ENCODE measurements at places on chromosomes 12 and 14.
A peak's percentile ranks its signal among the peaks of the same experiment; 100 is the strongest.

DNA sequence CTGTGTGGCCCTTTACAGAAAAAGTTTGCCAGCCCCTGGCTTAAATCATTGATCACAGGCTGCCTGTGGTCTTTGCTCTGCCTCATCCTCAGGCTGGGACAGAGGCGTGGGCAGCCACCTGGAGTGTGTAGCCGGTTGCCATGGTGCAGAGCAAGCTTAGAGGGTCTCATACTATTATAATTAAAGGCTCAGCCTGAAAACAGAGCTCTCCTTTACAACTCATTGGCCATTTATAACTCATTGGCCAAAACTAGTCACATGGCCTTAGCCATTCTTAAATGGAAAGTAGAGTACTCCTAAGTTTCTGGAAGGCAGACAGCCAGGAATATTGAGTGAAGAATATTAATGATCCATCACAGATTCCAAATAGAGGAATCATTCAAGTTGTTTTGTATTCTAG lies 3.0 kb downstream of the HSP90B1 start:
- no peak for DNase-seq

GRCh38 chr12:66323017-66323416 lies 20.7 kb downstream of the HELB start:
- DNase-seq, result no peak

- no peak for DNase-seq
These were observed 25.0 kb downstream of the DACT1 start for GRCh38 chr14:58662759-58663158.

DNA sequence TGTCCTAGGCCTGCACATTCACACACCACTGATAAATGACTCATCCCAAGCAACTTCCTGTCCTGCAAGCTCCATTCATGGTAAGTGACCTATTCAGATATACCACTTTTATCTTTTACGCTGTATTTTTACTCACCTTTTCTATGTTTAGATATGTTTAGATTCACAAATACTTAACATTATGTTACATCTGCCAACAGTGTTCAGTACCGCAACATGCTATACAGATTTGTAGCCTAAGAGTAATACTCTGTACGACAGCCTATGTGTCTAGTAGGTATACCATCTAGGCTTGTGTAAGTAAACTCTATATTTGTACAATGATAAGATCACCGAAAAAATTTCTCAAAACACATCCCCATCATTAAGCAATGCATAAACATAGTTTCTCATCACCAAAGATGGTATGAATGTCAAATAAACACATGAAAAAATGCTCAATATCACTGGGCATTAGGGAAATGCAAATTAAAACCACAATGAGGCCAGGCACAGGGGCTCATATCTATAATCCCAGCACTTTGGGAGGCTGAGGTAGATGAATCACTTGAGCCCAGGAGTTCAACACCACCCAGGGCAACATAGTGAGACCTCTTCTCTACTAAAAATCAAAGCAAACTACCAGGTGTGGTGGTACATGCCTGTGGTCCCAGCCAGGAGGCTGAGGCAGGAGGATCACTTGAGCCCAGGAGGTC lies 20.7 kb downstream of the ATXN2 start:
- DNase-seq, result peak; percentile 19

DNA sequence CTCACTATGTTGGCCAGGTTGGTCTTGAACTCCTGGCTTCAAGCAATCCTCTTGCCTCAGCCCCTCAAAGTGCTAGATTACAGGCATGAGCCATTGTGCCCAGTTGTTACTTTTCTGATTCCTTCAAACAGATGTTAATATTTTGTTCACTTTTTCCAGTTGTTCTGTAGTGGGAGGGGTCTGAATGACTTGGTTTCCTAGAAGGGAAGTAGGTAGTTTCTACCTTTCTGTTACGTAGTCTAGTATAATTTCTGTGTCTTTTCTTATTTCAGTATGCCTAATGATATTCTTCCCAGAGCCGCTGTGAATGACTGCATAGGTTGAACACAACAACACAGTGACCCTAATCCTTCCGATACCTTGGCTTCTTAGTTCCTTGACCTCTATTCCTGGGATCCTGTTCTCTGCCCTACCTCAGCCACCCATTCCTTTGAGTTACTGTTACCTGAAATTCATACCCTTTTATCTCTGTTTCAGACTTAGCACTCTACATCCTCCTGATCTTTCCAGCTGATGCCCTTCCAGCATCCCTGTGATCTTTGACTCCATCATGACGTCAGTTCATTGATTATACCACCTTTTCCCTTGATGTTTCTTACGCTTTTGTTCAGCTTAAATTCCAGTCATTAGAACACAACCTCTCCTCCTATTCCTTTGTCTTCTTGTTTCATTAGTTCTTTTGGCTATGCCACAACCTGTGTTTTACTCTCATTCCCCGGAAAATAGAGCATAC lies 33.3 kb downstream of the RCOR1 start:
- DNase-seq, result no peak

DNA sequence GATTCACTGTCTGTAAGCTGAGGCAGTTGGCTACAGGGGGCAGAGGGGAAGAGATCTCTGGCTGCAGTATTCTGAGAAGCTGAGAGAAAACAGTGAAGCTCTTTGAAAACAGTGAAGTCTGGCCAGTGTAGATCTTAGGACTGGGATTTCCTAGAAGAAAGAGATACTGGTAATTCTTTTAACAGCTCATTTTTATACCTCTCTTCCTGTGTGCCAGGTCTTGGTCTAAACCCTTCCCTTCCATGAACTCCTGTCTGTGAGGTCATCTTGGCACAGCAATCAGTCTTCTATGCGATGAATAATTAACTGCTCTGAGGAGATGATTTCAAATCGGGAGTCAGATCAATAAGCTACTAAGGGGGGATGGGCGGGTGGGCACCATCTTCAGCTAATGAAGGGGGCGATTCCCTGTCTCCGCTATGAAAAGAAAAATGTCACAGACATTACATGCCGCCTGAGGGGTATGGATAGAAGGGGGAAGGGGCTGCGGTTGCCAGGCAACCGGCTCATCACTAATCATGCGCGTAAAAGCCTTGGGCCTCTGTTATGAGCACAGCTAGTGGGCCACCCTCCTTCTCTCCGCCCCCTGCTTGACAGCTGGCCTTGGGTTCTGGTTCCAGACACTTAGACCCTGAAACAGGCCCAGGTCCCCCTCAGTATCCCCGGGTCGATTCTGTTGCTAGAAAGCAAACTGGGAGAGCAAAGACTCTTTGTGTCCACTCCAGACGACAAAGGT lies 75.3 kb upstream of the CEP83 start:
- DNase-seq, result no peak

- DNase-seq, result no peak
These were observed 2.0 kb upstream of the OAS3 start for GRCh38 chr12:112936264-112936663.

DNA sequence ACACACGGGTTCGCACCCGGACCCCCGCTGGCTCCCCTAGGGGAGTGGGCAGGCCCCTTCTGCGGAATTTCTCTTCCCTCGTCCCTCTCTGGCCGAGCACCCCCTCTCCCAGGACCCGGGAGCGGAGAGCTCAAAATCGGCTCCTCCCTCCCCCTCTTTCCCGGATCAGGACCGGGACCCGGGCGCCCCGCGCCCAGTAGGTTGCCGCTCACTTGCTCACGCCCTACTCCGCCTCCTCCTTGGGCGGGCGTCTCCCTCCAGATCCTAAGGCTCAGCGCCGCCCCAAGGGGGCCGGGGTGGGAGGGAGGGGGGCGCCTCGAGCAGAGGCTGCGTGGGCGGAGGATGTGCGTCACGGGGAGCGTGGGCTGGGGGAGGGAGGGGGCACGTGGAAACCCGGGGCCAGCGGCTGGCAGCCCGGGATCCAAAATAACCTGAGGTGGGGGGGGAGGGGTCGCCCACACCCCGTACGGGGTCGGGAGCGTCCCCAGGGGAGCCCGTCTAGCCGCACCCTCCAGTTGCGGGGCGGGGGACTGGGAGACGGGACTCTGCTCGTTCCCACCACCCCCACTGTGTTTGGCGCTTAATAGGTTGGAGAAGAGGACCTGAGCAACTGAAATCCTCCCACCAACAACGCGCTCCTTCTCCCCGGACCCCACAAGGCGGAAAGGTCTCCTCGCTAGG lies 1.8 kb upstream of the NAB2 start:
- no peak for DNase-seq

DNA sequence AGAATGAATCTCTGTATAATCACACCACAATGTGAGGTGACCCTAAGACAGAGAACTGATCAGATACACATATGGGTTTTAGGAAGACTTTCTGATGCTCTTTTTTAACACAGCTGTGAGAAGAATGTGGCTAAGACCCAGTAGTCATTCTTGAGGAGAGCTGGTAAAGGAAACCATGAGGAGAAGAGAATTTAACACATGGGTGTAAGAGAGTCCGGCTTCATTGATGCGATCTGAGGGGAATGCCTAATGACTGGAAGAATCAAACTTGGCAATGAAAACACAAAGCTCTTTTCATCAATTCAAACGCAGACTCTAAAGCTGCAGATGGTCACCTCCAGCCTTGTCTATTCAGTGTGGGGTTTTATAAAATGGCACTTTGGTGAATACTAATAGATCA lies 79.3 kb downstream of the FOXA1 start:
- DNase-seq, result no peak

DNA sequence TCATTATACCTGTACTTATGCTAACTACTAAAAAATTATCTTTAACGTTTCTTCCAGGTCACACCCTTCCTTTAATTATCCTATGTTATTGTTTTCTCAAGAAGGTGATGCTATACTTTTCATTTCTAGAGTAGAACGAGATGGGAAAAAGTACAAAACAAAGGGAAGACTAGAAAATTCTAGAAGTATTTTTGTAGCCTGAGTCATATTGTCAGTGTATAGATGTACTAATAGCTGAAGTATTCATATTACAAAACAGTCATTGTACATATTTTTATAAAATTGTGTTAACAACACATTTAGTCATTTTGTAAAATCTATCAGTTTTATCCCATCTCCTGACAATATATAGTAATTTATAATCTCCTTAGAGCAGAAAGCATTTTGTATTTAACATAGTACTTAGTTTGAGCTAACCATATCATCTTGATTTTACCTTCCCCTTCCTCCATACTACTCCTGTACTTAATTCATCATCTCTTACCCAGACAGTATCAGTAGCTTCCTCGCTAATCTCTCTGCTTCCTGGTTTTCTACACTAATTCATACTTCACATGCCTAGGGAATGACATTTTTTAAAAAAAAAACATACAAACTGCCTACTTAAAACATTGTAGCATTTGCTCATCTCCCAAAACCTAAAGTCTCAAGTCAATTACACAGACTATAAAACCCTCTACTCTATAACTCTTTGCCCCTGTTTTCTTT lies 920.9 kb downstream of the RPS29 start:
- no peak for DNase-seq

GRCh38 chr12:121295116-121295745 lies 1.3 kb downstream of the CAMKK2 start:
- DNase-seq, result no peak

Measured in HuH-7.5 (cell line).